ENCODE measurements at places on chromosomes 3 and 15. TPM values are rescaled to one million over a fixed set of nuclear protein-coding genes. Genes with fewer than 3 reads are reported as not detected.

- no peak for DNase-seq
Measured at GRCh38 chr15:61623746-61624145, 394.6 kb upstream of the RORA start.

DUOXA2 gene
- 4.9 TPM for total RNA-seq

DNA sequence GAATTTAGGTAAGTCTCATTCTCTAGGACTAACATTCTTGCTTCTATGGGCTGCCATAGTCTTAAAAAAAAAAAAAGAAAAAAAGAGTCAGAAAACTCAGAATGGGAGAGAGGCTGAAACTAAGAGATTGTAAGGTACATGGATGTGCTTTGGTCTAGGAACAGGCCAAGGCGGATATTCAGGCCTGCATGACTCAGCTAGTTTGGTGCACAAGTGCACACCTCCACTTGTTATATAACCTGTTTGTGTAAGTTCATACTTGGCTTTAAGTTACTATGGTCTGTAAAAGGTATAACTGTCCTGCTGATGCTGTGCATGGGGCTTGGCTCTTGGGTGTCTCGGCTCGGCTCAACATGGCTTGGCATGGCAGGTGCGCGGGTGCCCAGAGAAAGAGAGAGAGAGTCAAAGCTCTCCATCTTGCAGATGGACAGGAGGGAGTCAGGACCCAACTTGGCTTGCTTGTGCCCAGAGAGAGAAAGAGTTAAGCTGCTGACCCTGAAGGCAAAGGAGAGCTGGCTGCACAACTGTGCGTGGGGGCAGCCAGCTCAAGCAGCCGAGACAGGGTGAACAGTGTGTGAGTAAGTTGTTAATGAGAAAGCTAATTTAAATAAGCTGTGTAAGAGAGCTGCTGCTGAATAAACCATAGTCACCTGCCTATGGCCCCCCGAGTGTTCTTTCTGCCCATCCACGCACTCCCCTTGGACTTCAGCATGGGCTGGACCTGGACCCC, 31.4 kb upstream of the CHRNB4 start:
- DNase-seq, result no peak

GOLGA8N gene
- 3.9 TPM for total RNA-seq

XCR1 gene
- total RNA-seq, result 0.64 TPM

- DNase-seq, result no peak
Measured at GRCh38 chr15:96058103-96058851, 272.2 kb upstream of the NR2F2 start.
